NCI-H1436 treated with DMSO at 0.1 percent for 48 hours (cell line): ENCODE measurements at places on chromosomes 6 and 20.

- DNase-seq = no peak
Measured at GRCh38 chr6:83889621-83890020, 30.1 kb downstream of the CYB5R4 start.

GRCh38 chr6:163974322-163974721, 559.8 kb downstream of the QKI start:
- DNase-seq = no peak

GRCh38 chr6:152338335-152339125, 298.6 kb downstream of the SYNE1 start:
- DNase-seq = no peak

GRCh38 chr6:52933778-52934177, 24.3 kb upstream of the GSTA3 start:
- no peak for DNase-seq

- no peak for DNase-seq
Measured at GRCh38 chr6:10852361-10852960, 14.1 kb upstream of the MAK start.

GRCh38 chr6:30287139-30287538, 39.6 kb upstream of the TRIM39 start:
- no peak for DNase-seq

GRCh38 chr6:148142821-148143220, 199.8 kb upstream of the SASH1 start:
- no peak for DNase-seq

- no peak for DNase-seq
Measured at GRCh38 chr20:2357114-2357513, 23.6 kb upstream of the TGM6 start.

- DNase-seq = no peak
Measured at GRCh38 chr20:11372876-11373790, 544.6 kb upstream of the BTBD3 start.

DNA sequence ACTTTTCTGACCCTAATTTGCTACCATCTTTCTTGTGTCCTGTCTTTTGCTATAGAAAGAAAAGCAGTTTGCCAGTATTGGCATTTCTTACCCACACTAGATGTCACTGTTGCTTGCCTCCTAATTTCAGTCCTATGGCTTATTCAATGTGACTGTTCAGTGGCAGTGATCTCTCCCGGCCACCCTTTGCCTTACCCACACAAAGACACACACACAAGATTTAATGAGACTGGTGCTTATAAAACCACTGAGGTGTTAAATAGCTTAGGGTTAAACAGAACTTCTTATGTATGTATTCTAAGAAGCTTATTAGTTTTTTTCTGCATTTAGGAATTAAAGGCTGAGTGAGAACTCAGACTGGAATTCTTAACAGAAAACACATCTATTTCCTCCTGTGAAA, 233.6 kb upstream of the ASCC3 start:
- peak; percentile 18 for DNase-seq

DNA sequence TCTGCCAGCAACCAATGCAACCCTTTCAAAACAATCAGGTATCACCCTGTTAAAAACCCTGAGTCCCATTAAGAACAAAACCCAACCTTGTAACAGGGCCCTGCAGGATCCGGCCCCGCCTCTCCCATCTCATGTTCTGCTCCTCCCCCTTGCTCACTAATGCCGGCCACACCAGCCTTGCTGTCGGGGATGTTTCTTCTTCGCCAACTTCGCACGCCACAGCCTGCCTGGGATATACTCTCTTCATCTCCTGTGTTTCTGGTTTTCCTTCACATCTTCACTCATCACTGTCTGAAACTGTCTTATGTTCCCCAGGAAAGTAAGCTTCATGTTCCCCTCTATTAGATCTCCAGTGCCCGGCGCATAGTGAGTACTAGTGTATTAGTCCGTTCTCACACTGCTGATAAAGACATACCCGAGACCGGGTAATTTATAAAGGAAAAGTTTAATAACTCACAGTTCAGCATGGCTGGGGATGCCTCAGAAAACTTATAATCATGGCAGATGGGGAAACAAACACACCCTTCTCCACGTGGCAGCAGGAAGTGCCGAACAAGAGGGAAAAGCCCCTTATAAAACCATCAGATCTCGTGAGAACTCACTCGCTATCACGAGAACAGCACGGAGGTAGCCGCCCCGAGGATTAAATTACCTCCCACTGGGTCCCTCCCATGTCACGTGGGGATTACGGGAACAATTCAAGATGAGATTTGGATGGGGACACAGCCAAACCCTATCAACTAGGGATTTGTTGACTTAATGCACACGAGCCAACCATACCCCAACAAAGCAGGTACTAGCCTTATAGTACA, 5.1 kb downstream of the TP53RK start:
- DNase-seq = no peak

DNA sequence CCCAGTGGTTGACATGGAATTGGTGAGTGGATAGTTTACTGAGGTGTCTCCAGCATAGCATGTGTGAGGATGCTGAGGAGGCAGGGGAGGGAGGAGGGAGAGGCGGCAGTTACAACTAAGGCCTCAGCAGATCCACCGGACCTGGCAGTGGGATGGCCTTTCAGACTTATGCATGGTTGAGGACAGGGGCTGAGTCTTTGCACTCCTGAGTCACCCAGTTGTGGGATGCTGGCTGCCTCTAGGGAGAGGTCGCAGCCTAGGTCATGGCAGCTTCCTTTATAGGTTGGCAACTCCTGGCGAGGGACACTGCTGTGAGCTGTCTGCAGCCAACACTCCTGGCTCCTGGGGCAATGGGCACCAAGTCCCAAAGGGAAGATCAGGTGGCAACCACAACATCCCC, 380.3 kb downstream of the PREX1 start:
- DNase-seq = no peak

DNA sequence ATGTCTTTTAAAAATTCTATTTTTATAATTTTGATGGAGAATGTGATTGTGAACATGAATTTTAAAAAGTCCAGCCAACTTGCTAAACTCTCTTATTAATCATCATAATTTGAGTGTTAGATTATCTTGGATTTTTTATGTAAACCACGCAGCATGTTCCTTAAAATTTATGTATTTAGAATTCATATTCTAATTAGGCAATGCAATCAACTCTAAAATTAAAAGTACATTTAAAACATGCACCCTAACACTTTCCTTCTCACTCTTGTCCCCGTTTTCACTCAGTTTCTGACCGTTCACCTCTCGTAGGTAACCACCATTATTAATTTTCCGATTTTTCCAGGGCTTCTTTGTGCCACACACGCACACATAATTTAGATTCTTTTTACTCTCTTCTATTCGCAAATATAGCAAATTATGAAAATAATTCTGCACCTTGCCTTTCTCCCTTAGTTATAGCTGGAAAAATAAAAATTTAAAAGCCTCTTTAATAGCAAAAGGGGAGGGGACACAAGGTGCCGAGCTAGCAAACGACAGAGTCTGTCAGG, 329 bp upstream of the ZKSCAN3 start:
- no peak for DNase-seq

DNA sequence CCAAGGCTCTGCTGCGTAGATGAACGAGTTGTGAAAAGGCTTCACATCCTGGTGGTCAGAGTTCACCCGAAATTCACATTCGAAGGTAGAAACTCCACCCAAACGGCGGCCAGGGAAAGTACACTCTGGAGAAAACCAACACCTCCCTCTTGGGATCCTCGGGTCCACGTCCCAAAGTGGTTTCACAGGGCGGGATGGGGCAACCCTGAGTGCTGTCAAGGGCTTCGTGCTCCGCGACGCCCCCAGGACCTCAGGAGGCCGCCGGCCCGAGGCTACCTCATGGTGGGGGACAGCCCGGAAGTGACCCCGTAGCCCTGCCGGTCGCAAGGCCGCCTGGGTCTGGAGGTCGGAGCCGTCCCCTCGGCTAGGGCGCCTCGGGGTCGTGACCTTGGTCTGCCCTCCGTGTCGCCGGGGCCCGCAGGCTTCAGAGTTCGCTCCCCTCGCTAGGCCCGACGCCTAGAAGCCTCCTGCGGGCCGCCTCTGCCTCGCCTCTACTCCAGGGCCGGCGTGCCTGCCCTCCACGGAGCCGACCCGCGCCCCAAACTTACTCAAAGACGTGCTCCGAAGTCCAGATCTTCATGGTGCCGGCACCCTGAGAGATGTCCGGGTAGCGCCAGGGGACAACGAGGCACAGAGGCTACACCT, at the start of gene PRELID3B:
Gene PRELID3B (minus strand): TSS at position 636 of the 645 bp plus-strand sequence. CDS start 56 bp downstream, at position 580.
- no peak for DNase-seq

GRCh38 chr20:54585217-54585616, 109.8 kb downstream of the DOK5 start:
- DNase-seq = no peak

DNA sequence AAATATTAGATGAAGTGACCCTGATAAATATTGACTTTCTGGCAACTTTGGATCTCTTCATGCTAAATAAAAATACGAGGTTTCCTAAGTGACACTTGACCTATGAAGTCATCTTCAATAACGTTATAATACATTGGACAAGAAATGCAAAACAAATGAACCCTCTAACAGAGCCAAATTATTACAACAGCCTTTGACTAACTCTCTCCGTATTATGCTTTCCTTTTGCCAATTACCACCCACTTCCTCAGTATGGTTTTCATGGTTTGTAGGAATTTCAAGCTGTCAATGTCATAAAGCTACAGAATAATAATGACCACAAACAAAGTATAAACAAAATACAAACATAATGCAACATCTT, 210.5 kb downstream of the MOXD1 start:
- DNase-seq = no peak

DNA sequence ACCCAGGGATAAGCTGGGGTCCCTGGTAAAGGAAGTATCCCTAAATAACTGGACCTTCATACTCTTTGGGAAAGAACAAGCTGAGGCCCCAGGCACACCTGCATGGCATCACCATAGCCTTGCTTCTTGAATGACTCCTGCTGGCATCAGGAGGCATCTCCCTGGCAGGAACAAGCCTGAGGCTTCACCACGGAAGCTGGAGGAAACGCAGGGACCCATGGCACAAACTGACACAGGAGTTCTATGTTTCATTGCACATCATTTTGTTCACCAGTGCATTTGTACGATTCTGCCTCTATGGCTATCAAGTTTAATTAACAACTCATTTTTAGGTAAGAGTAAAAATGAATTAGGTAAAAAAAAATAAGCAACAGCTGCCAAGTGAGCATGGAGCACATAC, 619 bp upstream of the PDE7B start:
- DNase-seq = no peak

DNA sequence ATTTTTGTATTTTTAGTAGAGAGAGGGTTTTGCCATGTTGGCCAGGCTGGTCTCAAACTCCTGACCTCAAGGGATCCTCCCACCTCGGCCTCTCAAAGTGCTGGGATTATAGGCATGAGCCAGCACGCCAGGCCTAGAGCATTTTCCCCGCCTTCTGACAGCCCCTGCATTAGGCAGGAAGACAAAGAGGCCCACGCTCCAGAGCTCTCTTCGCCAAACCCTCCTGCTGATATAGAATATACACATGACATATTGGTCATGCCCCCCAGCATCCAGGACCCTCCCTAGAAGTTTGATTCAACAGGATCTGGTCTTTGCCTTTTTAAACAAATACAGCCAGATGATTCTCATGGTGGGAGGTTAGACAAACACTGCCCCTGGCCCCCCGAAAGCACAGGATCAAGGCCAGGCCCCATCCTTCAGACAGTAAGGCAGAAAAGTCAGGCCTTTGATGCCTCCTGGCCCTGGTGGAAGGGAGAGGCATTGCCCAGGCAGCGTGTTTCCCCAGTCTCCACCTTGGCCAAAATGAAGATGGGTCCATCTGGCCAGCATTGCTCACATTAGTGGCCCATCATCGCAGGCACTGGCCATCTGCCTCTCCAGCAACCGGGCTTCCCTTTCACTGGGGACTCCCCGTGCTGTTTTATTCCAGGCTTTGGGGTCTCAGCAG, 4.4 kb downstream of the SULF2 start:
- DNase-seq = no peak

DNA sequence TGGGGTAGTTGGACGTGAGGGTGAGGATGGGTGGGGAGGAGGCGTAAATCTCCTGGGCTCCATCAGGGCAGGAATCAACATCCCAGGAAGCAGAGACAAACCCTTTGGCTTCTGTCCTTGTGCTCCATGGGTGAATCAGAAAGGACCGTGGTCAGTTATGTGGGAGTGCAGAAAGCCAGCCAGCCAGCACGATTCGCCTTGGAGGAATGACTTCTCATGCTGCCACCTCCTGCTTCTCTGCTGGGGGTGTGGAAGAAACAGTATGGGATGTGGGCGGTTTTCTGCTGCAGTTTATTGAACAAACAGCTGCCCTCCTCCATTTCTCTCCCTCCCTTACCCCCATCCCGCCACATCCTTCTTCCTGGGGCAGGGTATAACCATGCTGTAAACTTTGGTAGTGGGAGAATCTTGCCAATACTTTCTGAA, 214.5 kb downstream of the SOX4 start:
- no peak for DNase-seq

GRCh38 chr20:1107176-1107575, 11.2 kb upstream of the PSMF1 start:
- DNase-seq = no peak

GRCh38 chr20:24493181-24493580, 23.8 kb downstream of the SYNDIG1 start:
- DNase-seq = no peak

DNA sequence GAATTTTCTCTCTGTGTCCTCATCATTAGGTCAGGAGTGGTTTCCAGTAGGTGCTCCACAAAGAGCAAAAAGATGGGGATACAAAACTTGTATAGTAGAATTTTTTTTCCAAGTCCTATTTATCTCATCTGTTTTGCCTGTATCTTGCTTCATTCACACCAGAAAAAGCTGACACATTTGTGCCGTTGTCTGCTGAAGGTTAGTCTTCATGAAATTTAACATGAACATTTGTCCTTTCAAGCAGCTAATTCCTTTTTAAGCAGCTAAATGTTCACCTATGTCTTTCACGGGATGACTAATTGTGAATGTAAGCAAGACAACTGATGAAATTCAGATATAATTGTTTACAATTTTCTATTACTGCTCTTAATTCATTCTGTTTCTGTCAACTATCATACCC, 83.8 kb downstream of the ATXN1 start:
- no peak for DNase-seq

DNA sequence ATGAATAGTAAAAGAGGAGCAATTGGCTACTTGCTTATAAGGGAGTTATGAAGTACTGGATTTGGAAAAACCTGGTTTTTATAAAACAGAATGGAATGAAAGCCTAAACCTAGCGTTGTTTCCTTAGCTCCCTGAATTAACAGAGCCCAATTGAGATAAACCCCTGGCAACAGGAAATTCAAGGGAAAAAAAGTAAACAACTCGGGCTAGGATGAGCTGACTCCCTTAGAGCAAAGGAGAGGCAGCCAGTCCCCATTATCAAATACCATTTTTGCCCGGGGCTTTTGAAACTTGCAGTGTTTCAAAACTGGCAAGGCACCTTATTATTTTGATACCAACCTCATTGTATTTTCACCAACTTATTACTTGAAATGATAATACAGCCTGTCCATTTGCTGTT, 587.5 kb downstream of the CD109 start:
- DNase-seq = no peak

GRCh38 chr6:51021171-51021570, 202.5 kb downstream of the TFAP2B start:
- DNase-seq = no peak

- no peak for DNase-seq
Measured at GRCh38 chr6:36381502-36382389, 5.7 kb downstream of the ETV7 start.
